CD8-positive, alpha-beta memory T cell (primary cell): ENCODE measurements at places on chromosomes 16 and 17.

- no peak for DNase-seq
Observed at GRCh38 chr17:48818361-48818841, 1.4 kb upstream of the TTLL6 start.

DNA sequence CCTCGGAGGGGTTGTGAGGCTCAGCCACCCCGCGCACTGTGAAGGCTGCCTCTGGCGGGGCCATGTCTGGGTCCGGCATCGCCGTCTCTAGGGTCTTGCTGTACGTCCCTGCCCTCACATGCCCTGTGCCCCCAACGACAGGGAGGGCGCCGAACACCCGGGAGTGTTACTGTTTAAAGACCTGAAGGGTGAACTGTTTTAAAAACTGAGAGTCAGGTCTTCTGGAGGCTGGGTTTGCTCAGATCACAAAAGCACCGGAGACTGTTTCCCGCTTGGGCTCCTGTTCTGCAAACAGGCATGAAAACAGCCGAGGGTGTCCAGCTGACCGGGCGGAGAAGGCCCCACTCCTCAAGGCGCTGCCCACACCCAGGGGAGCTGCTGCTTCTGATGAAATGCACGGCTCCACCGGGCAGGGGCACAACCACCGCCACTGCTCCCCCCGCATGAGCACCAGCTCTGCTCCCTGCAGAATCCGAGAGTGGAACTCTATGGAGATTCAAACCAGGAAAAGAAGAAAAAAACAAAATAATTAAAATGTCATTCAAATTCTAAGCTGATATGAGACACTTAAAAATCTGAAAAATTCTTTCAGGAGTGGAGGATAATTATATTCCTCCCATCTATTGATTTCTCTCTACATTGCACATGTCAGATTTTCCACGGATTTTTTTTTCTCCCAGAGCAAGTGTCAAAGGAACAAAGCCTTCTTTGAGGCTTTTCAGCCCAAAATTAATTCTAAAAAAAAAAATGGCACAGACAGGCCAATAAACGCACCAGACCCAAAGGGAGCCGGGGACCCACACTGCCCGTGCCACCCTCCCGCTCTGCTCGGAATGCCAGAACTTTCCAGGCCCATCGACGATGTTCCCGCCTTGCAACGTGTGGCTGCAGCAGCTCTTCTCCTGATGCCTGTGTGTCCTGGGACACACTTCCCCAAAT is 74.3 kb downstream of the LMF1 start:
- no peak for DNase-seq

- DNase-seq: no peak
Observed at GRCh38 chr17:42508426-42509165, 27.4 kb upstream of the NAGLU start.

DNA sequence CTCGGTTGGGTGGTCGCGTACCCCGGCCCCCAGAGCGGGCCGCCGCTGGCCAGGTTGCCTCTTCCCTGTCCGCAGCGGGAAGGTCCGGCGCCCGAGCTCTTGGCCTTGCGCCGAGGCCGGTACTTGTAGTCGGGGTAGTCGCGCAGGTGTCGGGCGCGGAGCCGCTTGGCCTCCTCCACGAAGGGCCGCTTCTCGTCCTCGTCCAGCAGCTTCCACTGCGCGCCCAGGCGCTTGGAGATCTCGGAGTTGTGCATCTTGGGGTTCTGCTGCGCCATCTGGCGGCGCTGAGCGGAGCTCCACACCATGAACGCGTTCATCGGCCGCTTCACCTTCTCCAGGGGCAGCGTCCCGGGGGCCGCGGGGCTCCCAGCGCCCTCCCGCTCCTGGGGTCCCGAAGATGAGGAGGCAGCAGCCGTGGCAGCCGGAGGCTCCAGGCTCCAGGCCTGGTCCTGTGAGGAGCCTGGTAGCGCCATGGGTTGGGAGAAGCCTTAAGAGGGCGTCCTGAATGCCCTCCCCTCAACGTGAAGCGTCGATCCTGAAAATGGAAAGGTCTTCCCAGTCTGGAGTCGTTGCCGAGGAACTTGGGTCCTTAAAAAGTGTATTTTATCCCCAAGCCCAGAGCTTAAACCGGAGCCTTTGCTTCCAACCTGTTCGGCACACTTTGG is 558 bp downstream of the SOX15 start:
- DNase-seq: peak; percentile 37

- no peak for DNase-seq
Observed at GRCh38 chr17:81434072-81434471, 38.8 kb downstream of the BAHCC1 start.

DNA sequence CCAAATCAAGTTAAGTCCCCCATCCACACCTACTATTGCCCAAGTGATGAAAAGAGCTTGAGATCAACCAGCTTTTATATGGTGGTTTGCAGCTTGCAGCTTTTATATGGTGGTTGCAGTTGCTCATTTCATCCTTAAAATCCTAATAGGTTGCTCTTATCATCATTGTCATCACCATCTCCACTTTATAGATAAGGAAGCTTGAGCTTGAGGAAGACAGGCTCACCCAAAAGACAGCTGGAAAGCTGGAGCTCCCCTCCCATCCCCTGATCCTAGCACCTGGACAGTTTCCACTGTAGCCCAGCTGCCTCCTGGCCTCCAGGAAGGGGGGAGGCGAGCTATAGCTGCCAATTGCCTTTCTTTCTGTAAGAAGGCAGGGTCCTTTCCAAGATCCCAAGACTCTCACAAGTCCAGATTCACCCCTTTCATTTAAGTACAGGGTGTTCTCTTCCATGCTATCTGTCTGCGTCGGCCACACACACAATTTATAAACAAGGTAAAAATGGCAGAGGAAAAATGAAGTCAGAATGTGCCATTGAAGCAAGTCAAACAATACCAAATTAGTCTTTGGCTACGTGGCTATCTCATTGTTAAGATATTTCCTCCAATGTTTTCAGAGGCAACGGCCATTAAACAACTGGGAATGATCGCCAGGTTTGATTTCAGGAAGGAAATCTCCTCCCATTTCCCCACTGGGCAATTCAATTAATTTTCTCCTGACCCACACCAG is 63.3 kb downstream of the PECAM1 start:
- DNase-seq: no peak

- DNase-seq: no peak
Observed at GRCh38 chr16:66036184-66036583, 330.3 kb upstream of the CDH5 start.

- no peak for DNase-seq
Observed at GRCh38 chr16:58339452-58339981, 44.7 kb upstream of the PRSS54 start.

- DNase-seq: no peak
Observed at GRCh38 chr16:67782567-67783352, 23.6 kb downstream of the RANBP10 start.

GRCh38 chr17:73101031-73101430 is 8.5 kb upstream of the SLC39A11 start:
- no peak for DNase-seq

DNA sequence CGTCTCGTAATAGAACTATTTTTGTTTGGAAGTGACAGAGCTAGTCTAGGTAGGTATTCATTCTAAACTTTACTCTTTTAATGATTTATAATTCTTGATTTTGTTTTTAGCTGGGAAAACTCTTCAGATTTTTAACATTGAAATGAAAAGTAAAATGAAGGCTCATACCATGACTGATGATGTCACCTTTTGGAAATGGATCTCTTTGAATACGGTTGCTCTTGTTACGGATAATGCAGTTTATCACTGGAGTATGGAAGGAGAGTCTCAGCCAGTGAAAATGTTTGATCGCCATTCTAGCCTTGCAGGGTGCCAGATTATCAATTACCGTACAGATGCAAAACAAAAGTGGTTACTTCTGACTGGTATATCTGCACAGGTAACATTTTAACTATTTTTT is 27.6 kb downstream of the CLTC start:
- DNase-seq: no peak

DNA sequence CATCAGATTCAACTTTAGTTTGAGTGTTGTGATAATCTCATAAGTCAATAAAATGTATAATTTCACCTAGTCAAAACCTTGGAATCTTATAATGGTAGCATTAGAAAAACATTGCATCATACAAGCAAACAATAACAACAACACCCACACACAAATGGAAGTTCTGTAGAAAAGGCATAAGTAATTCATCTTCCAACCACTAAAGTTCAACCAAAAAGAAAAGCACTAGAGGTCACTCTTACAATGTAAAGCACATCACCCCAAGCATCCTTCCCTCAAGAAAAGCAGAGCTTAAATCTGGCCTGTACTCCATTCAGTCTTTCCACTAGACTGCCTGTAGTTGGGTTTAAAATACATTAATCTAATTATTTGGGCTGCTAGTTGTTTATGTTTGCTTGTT is 1.8 kb downstream of the CNTNAP4 start:
- DNase-seq: no peak

GRCh38 chr17:40533896-40534295 is 31.4 kb downstream of the CCR7 start:
- DNase-seq: no peak

DNA sequence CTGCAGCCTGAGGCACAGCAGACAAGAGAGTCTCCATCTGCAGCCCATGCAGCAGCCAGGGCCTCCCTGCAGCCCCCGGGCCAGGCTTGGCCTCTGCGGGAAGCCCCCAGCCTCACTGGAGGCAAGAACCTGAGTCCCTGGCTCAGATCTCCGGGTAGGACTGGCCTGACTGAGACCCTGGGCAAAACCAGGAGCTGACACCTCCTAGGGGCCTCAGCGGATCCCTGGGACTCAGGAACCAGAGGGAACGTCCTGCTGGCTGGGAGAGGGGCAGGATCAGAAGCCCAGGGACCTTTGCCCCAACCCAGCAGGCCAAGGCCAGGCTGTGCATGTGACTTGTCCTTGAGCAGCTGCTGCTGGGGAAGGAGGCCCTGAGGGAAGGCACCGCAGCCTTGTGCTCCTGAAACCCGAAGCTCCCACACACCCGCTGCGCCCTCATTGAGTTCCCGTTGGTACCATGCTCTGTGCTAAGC is 1.7 kb upstream of the PRSS21 start:
- no peak for DNase-seq

- no peak for DNase-seq
Observed at GRCh38 chr17:9151091-9151490, 129.8 kb downstream of the NTN1 start.

DNA sequence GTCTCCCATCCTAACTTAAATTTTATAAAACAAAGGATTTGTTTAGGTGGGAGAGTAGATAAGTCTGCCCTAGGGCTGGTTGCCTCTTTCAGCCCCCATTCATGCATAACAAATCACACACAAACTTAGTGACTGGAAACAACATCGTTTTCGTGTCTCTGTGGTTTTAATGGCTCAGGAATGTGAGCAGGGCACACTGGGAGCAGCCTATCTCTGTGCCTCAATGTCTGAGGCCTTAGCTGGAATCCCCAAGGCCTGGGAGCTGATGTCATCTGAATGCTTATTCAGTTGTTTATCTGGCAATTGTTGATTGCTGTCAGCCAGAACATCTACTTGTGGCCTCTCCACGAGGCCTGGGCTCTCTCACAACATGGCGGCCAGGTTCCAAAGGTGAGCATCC is 101.9 kb upstream of the HSBP1 start:
- DNase-seq: no peak

GRCh38 chr17:73550556-73550955 is 93.7 kb downstream of the SDK2 start:
- no peak for DNase-seq
